ENCODE measurements at places on chromosomes 11 and 22.

DNA sequence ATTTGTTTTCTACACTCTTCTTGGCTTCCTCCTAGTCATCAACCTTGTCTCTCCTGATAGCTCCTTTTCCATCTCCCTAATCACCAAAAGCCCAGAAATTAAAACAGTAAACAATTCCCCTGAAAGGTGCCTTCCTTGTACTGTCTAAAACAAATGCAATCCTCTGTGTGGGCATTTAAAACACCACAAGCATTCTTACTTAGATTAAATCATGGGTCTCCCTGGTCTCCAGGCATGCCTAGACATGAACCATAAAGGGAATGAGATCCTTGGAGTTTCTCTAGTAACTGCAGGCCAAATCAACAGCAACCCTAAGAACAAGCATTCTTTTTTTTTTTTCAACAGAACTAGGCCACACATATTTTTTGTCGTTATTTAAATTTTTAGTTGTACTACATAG is 1.9 kb downstream of the BTG4 start:
- peak; percentile 73 for DNase-seq

DNA sequence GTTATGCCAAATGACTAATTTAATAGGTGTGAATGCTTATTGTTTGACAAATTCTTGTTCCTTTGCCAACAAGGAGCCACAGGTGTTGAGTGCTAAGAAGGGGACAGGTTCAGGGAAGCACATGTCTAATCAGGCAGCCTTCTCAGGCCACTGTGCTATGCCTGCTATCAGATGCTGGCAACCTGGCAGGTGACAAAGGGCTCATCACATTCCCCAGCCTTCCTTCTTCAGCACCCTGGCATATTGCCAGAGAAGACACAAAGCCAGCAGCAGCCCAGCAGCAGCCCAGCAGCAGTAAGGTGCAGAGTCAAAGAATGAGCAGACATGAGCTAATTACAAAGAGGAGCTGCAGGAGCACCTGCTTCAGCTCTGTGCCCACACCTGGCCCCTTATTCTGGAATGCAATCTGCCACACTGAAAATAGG is 68.2 kb downstream of the GUCY1A2 start:
- DNase-seq, result no peak

- DNase-seq, result no peak
Observed at GRCh38 chr22:29145321-29146072, 60.2 kb upstream of the EMID1 start.

DNA sequence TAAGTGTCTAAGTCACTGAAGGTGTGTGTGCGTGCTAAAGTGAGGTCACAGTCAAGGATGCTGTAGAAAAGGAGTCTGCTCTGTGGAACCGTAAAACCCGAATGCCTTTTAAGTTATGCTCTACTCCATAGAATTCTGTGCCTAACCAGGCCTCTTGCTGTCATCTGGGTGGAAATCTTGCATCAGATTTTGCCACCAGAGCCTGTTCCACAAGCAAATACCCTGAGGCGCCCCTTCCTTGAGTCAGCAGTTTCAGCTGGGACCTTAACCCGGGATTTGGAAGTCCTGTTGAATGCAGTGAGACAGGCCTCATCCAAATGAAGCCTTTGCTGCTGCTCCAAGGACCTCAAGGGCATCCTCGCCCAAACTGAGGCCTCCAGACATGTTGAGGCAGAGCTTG is 109.8 kb downstream of the WNT11 start:
- DNase-seq, result no peak

- peak; percentile 77 for DNase-seq
Observed at GRCh38 chr11:119584193-119585042, 144.6 kb downstream of the NECTIN1 start.

- peak; percentile 20 for DNase-seq
Observed at GRCh38 chr22:19446603-19447329, 745 bp downstream of the C22orf39 start.

GRCh38 chr11:33742249-33742851 is 6.1 kb upstream of the CD59 start:
- DNase-seq, result peak; percentile 21

DNA sequence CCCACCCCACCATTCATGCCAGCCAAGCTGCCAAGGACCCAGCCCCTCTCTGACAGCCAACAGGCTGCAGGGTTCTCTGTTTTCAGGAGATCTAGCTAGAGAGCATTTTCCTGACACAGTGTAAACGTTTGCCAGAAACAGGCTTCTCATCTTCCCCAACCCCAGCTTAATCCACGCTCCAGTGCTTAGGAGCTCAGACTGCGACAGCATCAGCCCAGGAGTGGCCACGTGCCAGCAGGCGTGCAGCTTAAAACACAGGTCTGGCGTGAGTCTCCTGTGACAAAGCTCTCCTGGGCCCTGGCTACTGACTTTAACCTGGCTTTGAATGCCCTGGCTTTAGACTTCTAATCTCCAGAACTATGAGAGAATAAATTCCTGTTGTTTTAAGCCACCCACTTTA is 66.6 kb downstream of the GALNT18 start:
- DNase-seq, result no peak

DNA sequence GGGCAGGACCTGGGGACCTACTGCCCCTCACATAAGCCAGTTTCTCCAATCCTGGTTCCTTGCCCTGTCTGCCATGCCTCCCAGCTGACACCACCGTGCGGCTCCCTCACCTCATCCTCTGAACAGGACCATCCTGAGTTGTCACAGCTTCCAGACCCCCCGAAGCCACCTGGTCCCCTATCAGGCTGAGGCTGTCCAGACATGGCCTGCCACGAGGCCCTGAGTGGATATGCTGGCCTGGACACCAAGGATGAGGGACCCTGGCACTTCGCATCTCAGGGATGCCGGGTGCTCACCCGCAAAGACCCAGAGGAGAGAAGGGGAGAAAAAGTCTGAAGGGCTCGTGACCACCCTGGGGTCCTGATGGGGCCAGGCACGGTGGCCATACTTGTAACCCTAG is 15.8 kb upstream of the CCDC188 start:
- no peak for DNase-seq

GRCh38 chr11:88415495-88415894 is 78.0 kb upstream of the CTSC start:
- DNase-seq, result no peak

DNA sequence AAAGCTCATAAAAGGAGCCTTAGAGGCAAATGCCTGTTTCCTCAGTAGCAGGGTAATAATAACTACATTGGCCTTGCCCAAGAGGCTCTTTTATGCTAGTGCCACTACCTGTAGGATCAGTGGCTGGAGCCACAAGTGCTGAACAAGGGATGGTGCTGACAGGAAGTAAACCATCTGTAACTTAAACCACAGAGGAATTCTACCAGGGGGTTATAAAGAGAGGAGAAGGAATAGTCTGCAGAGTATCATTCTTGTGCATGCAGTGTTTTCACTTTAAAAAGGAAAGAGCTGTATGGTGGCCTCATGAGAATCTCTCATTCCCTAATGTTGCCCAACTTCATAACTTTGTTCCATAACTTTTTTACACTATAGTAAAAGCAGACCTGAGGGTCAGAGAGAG is 168.1 kb downstream of the DBX1 start:
- DNase-seq, result no peak

DNA sequence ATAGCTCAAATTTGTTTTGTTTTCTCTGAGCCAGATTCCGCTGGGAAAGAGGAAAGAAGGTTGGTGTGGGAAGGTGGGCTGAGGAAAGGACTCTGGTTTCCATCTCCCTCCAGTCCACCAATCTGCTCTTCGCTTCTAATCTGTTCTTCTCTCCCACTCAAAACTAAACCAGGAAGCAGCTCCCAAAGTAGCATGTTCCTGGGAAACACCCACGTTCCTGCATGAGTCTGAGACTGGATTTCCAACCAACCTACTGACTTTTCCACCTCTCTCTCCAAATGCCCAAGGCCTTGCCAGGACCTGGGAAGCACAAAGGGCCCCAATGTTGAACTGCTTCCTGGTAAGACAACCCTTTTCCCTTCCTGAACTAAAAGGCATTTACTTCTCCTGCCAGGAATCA is 110.2 kb downstream of the WT1 start:
- no peak for DNase-seq

DNA sequence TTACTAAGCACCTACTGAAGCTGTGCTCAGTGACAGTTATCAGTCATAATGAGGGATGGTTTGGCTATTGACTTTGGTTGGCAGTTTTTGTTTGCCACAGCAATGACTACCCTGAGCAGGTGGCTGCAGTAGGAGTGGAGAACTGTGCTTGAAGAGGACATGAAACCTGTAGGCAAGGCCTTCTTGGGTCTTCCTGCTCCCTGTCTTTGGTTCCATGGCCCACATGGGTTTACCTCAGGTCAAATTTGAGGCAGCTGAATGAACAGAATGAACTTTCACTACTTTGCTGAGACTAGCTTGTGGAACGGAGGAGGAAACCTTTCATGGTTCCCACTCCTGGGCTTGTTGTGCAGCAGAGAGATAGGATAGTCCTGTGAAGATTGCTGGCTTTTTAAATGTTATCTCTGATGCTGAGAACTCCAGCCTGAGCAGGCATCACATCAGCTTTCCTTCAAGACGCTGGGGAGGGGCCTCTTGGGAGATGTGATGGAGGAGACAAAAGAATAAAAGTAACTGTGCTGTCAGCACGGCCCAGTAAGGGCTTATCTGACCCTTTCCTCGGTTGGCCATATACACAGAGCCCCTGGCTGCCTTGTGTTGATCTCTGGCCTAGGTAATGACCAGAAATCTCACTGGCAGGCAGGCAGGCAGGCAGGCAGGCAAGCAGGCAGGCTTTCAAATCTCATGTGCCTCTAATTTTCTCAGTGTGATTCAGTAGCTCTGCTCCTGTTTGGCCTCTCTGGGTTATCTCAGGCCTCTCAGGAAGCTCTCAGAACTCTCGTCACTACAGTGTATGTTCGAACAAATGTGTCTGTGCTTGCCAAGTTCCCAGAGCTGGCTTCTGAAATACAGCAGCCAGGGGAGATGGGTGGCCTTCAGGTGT is 12.0 kb downstream of the STIM1 start:
- DNase-seq, result no peak

DNA sequence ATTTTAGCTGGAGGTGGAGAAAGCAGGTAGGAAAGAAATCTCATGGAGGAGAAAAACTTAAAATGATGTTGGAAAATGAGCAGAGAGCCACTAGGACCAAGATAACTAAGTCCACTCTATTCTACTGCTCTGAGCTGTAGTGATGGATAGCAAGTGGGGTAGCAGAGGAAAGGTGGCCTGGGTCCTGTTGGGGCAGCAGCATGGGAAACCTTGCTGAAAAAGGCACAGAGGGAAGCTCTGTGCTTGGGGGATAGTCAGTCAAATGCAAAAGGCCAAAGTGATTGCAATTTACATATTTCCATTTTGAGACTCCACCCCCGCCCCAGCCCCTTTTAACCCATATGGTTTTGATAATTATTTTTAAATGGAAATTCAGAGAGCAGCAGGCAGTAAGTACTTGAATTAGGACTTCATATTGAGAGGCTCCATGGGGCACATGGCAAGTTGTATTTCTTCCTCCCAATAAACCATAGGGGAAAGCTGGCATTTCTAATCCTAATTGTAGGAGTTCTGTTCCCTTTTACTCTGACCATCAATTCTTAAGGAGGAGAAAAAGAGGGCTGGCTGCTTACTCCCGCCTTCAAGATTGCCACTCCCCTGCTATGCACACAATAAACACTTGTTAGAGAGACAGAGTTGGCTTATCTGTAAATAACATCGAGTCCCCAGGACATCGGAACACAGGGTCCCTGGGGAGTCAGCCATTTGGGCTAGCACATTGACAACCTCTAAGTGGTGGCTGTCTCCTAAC is 1341.5 kb upstream of the TENM4 start:
- DNase-seq, result no peak

- DNase-seq, result no peak
Observed at GRCh38 chr11:46242041-46242951, 35.2 kb upstream of the CREB3L1 start.

DNA sequence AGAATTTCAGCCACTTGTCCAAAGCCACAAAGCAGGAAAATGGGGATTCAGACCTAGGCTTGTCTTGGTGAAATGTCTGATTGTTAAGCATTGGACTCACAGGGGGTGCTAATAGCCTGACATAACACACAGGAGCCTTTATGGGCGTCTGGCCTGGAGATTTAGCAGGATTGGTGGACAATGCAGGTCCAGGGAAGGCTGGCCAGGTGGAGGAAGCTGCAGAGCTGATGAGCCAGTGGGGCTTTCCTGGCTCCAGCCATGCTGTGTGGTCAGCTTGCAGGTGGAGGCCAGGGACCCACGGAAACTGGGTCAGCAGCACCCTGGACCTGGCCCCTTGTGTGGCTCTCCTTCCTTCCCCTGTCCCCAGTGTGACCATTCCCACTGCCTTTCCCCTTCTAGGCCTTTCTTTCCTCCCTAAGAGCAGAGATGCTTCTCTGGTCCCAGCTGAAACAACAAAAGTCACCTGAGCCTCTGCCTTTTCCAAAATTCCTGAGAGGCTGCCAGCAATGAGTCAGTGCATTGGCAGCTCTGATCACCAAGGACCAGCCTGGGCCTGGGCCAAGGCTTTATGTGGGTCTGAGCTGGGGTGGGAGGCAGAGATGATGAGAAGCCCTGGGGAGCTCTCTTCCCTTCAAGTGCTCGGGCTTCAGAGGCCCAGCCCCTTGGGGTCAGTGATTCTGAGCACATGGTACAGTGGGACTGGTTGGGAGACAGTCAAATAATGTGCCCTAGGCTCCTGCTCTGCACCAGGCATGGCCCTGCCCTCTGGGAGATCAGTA is 85.2 kb downstream of the CCDC81 start:
- DNase-seq, result peak; percentile 93

DNA sequence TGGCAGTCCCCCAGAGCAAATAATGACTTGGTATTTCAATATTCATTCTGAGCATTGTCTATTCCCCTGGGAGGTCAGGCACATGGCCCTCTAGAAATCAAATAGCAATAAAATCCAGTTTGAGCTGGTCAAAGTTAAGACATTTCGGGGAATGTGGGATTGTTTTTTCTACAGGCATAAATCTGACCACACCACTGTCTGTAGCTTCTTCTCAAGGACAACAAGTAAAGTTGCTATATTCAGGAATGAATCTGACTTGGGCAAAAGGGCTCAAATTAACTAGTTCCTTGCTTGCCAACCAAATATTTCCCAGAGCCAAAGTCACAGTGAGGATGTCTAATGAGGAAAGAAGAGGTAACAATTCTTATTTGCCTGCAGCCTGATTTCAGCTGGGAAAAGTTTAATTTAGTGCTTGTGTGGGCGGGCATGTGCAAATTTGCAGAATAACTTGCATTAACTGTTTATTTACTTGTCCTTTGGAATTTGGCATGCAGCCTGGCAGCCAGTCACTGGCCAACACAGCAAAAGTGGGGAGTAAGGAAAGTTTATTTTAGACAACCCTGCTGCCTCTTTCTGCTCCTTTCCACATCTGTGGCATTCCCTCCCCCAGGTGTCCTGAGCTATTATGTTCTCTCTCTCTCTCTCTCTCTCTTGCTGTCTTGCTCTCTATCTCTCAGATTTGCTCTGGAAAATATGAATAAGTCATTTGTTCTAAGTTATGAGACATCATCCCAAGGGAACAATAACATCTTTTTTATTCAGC is 51.2 kb upstream of the ARHGAP20 start:
- DNase-seq, result no peak

- DNase-seq, result no peak
Observed at GRCh38 chr11:79594834-79595233, 154.0 kb upstream of the TENM4 start.

DNA sequence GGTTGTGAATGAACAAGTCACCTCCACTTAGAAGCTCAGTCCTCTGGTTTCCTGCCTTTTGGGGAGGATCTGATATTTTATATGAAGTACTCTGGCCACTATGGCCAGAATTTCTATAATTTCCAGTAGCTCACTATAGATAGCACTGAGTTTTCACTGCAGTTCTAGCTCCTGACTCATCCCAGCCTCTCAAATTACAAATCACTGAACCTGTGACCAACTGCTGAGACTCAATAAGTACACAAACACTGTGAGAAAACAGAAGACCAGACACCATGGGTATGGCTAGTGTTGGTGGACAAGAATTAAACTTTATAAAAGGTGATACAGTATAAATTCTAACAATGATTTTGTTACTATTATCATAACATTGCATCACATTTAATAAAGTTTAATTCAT is 47.1 kb upstream of the UCP3 start:
- peak; percentile 59 for DNase-seq
